ENCODE measurements at places on chromosomes 2 and 18.

DNA sequence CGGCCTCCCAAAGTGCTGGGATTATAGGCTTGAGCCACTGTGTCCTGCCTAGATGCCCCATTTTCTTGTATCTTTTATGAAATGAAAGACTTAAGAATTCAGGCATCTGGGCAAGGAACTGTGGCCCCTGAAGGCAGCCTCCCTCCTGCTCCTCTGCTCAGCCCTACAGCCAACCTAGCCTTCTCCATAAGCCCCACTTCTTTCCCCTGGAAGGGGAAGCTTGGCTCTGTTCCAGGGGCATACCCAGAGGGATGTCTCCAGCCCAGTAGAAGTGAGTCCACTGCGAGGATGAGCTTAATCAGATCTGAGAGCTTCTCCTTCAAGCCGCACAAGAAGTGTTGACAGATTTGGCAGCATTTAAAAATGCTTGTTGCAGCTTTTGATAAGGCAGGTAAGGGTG, 39.7 kb downstream of the RHOB start:
- no peak for DNase-seq

- no peak for DNase-seq
Measured at GRCh38 chr18:35095983-35096676, 54.9 kb downstream of the MAPRE2 start.

DNA sequence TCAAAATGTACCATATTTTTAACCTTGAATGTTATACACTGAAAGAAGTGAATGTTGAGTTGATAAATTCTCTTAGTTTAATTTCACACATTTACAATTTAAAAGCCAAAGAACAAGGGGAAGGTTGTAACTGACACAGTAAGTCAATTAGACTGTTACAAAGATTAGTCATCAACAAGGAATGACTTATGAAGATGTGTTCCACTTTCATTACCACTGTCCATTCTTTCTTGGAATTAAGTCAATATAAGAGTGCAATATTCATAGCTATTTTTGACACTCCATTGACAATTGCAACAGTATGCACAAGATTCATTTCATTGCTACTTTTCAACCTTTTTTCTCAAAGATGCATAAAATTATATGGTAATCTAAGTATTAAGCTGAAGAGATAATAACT, 291.3 kb downstream of the RIT2 start:
- no peak for DNase-seq

- DNase-seq: no peak
Measured at GRCh38 chr2:130769343-130769907, 14.1 kb downstream of the AMER3 start.

GRCh38 chr18:73079920-73080319, 212.1 kb upstream of the NETO1 start:
- DNase-seq: no peak

All from iPS DF 6.9 (cell line).